Right hindlimb (tissue), 1 donor: ENCODE measurements at places on chromosomes 13 and 19.
A peak's percentile ranks its signal among the peaks of the same experiment; 100 is the strongest.

DNA sequence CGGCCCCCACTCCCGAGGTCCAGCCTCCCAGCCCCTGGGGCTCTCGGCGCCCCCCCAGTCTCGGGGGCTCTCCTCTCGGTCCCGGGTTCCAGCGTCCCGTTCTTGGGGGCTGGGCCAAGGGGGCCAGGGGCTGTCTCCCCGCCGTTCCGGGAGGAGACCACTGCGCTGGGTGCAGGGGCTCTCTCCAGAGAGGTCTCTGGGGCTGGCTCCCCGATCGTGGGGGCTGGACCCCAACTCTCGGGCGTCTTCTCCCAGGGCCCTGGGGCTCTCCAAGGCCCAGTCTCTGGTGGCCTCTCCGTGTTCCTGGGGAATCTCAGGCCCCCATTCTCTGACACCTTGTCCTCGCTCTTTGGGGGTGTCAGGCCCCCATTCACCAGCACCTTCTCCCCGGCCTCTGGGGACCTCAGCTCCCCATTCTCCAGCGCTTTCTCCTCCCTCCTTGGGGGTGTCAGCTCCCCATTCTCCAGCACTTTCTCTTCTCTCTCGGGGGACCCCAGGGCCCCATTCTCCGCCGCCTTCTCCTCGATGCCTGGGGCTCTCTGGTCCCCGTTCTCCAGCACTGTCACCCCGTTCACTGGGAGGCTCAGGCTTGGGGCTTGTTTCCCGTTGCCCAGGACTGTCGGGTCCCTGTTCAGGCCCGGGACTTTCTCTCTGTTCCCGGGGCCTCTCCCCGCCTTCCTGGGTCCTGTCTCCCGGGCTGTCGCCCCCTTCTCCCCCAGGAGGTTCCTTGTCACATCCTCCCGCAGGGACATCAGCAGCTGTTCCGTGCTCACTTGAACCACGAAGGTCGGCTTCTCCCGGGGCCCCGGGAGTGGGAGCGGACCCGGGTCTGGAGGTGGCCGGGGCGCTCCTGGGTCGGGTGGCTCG lies 13.7 kb downstream of the LMTK3 start:
- DNase-seq: no peak

- DNase-seq: no peak
These were observed 262.1 kb downstream of the FGF9 start for GRCh38 chr13:21932996-21933395.

GRCh38 chr13:86000546-86000945 lies 201.3 kb upstream of the SLITRK6 start:
- no peak for DNase-seq

- DNase-seq: no peak
These were observed 5.6 kb upstream of the AMH start for GRCh38 chr19:2243274-2244124.

- no peak for DNase-seq
These were observed 463 bp upstream of the POMP start for GRCh38 chr13:28658539-28658795.

GRCh38 chr13:110942248-110942981 lies 27.5 kb upstream of the ANKRD10 start:
- no peak for DNase-seq

GRCh38 chr13:61275251-61275650 lies 140.4 kb downstream of the PCDH20 start:
- DNase-seq: no peak

DNA sequence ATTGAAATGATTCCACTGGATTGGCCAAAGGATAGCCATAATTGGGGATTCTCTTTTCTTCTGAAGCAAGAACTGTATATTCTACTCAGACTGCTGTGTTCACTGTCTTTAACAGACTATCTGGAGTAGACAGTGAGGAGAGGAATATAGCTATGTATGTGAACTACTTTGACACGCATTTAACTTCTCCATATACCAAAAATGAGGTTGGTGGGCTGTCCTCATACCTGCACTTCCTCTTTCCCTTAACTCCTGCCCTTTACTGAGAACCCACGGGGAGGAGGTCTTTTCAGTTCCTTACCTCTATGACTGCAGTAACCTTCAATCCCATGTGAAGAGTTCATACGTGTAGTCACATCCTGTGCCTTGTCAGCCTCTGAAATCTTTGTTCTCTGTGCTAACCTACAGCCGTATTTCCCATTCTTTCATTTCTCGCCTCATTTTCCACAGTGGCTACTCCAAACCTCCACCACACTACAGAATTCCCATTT lies 305.8 kb downstream of the MTUS2 start:
- no peak for DNase-seq

DNA sequence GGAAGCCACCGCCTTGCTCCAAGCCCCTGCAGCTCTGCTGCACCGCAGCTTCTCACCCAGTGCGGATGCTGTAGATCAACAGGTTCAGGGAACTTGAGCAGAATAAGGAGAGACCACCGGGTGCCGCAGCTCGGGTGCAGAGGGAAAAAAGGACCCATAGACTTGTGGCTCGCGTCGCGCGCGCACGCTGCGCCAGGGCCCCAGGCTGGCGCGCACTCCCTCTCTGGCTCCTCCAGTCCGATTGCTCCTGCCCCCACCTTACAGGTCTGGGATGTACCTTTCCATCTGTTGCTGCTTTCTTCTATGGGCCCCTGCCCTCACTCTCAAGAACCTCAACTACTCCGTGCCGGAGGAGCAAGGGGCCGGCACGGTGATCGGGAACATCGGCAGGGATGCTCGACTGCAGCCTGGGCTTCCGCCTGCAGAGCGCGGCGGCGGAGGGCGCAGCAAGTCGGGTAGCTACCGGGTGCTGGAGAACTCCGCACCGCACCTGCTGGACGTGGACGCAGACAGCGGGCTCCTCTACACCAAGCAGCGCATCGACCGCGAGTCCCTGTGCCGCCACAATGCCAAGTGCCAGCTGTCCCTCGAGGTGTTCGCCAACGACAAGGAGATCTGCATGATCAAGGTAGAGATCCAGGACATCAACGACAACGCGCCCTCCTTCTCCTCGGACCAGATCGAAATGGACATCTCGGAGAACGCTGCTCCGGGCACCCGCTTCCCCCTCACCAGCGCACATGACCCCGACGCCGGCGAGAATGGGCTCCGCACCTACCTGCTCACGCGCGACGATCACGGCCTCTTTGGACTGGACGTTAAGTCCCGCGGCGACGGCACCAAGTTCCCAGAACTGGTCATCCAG lies 964 bp downstream of the PCDH17 start:
- peak; percentile 44 for DNase-seq

GRCh38 chr19:45607071-45608029 lies 5.3 kb upstream of the GPR4 start:
- DNase-seq: peak; percentile 84

GRCh38 chr19:6828698-6829633 lies 56.5 kb downstream of the VAV1 start:
- no peak for DNase-seq

DNA sequence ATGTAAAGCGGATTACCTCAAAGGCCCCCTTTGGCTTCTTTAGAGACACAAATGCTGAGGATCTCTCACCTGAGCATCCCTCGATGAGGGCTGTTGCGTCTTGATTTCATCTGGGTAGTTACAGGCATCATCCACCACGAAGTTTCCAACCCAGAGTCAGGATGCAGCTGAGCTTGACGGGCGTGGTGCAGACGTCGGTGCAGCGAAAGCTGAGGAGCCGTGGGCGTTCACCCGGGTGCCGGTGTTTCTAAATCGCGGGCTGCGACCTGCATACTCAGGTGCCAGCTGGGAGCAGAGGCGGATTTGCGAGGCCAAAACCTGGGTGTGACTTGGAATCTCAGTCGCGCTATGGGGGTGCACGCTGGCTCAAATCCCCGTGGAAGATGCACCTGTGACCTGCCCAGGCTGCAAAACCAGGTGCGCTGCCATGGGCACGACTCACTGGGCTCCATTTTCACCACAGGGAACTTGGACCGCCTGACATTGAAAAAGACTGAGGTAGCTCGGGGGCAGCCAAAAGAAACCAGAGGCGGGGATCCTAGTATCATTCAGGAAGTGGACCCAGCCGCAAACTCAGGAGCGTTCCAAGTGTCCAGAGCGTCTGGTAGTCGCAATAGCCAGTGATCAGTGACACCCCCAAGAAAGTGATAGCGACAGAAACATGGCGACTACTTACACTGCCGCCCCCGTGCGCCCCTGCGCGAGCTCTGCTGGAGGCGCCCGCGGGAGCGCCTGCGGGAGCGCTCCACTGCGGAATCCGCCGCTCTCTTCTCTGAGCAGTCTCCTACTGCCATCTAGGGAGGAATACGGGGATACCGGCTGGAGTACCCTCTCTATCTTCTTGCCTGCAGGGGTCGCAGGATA lies 36.4 kb upstream of the IGFL4 start:
- peak; percentile 66 for DNase-seq

- DNase-seq: no peak
These were observed 18.6 kb downstream of the ZNF177 start for GRCh38 chr19:9381361-9381785.

DNA sequence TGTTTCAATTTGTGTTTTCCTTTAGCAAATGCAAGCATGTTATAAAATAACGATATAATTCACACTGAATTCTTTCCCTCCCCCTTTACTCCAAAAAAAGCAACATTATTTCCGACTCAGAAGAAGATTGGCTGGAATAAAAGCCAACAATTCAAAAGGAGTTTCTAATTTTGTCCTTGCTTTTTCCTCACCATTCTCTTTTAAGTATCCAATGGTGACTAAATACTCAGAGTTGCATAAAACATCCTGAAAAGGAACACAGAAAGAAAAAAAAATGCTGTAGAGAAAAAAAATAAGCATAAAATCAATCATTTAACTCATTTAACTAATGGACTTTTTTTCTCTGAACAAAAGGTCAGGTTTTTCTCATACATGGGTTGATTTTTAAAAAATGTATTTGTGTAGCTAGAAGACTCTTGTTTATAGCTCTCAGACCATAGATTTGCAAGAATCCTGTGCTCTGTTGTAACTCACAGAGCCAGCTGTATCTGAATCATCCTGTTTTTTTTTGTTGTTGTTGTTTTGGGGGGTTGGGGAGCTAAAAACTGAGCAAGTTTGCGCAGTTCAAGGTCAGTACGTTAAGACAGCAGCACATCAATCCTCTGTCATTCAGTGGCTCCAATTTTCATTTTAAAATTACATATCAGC lies 108.1 kb downstream of the PCDH17 start:
- DNase-seq: no peak

- DNase-seq: peak; percentile 85
These were observed 11.7 kb upstream of the CLN5 start for GRCh38 chr13:76980075-76980718.

GRCh38 chr13:36193151-36193855 lies 21.1 kb downstream of the SOHLH2 start:
- no peak for DNase-seq

DNA sequence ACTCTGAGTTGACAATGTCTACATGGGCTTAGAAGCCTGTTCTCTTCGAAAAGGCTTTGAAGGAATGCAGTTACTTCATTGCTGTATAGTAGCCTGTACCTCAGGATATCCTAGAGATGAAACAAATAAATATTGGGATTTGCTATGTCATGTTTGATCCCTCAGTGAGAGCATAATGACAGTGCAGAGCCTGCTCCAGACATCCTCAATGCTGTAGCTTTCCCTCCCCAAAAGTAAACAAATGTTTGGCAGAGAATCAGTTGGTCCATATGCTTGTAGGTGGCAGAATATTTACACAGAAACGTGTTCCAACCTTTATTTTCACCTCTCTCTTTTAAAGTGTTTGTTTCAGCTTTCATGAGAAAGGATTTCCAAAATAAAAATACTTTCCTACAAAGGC lies 515.3 kb upstream of the SGCG start:
- DNase-seq: no peak

- no peak for DNase-seq
These were observed 14.0 kb downstream of the PDX1 start for GRCh38 chr13:27933580-27934328.

DNA sequence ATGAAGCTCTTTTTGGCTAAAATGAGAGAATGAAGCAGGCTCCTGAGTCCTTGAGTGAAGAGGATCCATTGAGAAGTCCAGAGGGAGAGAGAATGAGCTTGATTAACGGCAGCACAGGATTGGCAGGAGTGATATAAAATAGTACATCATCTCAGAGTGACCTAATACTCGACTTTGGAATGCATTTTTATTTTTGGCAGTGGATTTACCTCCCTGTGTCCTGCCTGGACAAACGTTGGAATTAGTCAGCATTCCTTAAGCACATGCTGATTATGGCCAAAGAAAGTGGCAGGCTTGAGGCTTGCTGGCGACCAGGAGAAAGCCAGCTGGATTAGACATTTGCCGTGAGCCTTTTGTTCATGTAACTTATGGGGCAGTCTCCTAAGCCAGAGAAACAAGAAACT lies 22.9 kb downstream of the LRCH1 start:
- peak; percentile 82 for DNase-seq

GRCh38 chr19:19095691-19096090 lies 31.9 kb downstream of the SLC25A42 start:
- no peak for DNase-seq

DNA sequence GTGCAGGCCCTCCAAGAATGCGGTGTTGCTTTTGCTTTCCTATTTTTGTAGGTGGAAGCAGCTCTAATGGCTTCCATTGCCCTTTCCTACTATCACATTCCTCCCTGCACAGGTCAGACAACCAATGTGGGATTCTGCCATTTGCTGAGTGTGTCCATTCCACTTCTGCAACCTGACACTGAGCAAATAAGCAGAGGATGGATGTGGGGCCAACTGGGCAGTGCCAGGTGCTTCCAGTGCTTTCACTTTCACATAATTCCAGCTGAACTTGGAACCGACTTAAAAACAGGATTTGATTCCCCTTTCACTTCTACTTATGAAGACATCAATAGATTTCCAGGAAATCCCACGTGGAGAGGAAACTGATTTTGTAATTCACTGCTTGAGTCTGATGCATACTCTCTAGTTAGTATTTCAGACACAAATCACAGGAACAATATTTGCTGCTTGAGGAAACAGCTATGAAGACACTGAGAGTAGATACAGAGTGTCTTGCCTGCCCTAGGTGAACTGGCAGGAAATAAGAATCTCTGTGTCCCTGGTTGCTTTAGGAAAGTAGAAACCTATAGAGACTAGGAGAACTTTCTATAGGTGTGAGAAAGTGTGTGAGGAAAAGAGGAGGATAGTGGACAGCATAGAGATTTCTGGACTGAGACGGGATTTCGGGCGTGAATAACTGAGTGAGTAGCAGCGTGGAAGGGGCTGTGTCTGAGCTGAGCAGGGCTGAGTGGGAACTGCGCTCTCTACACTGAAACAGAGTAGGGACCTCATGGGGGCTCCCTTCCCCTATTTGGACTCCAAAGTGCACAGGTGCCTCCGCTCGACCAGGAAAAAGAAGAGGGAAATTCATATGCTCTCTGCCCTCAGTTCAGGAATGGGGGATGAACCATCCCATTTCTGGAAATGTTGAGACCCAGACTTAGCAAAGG lies 22.5 kb downstream of the LGALS16 start:
- peak; percentile 18 for DNase-seq
